ENCODE measurements at places on chromosomes 2 and 18.

DNA sequence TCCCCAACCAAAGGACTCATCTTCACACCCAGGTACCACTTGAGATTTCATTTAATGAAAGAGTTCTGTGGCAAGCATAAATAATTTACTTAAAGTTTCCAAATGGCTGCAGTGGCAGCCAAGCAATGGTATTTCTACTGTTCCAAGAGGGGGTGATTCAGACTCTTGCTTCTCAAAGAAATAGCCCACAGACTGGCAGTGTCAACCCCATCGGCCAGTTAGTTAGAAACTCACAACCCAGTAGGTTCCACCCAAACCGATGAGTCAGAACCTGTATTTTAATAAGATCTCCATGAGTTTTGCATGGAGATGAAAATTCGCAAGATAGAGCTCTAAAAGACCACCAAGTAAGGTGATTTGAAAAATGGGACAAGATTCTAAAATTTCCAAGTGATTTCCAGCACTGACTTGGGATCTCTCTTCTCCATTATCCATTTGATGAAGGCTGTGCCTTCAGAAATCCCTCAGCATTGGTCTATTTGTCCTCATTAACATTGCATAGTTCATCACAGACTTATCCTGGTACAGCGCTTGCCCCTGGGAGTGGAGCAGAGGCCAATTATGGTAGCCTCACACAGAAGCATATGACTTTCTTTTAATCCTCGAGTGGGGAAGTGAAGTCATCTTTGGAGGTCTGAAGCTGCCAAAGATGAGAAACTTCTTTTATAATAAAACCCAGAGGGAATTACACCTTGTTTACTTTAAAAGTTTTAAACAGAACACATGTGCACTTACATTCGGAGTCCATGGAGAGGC, 361.4 kb upstream of the ID2 start:
- DNase-seq, result no peak

- peak; percentile 47 for DNase-seq
Measured at GRCh38 chr2:10911291-10912075, at the start of gene KCNF1. Gene KCNF1, plus strand, starts transcription at chr2:10911934. Its CDS starts 493 bp downstream, at chr2:10912427.

GRCh38 chr2:85288244-85288725, 39.5 kb downstream of the TGOLN2 start:
- DNase-seq, result no peak

GRCh38 chr2:137525641-137526190, 438.6 kb upstream of the HNMT start:
- no peak for DNase-seq

DNA sequence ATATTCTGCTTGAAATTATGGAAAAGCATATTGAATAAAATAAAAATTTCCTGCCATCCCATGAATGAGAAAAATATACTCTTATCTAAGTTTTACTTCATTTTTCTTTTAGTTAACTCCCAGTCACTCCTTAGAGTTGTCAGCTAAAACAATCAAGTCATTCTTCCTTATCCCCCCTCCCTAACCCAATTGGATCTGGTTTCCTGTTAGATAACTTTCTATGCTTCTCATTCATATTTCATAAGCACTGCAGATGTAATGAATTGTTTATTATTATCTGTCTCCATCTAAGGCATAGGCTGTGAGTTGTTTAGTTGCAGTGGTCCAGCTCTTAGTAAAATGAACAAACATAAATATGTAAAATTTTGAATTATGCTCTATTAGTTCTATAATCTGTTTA, 244.0 kb upstream of the GCFC2 start:
- no peak for DNase-seq

DNA sequence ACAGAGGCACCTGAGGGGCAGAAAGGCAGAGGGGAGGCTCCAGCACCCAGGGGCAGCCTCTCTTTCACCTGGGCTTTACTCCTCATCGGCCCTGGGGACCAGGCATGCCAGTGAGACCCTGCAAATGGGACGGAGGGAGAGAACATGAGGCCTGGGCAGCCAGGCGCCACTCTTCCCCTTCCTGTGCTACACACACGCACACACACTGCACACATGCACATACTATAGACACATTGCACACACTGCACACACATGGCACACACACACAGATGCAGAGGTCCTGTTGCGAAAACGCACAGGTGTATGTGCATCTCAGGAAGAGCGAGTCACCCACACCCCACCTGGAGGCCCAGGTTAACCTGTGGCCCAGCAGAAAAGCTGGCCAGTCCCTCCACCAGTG, 3.4 kb upstream of the RAB6D start:
- no peak for DNase-seq

DNA sequence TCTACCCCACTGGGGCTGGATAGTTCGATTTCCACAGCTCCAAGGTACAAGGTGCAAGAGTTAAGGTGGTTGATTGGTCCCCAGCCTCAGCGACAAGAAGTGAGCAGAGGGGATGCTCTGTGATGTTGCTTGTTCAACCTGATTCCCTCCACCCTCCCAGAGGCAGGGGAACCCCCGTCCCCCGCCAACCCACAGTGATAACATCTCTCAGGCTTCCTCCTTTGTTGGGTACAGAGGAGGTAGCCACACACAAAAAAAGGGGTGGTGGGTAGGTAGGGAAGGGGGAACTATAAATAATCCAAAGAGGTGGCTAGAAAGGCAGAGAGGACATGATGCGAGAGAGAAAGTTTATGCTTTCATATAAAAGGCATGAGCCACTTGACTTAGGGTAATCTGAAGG, 192.9 kb upstream of the POU3F3 start:
- no peak for DNase-seq

GRCh38 chr18:43574974-43575373, 297.7 kb upstream of the SYT4 start:
- no peak for DNase-seq

- DNase-seq, result no peak
Measured at GRCh38 chr2:54722641-54723040, 821 bp upstream of the EML6 start.

DNA sequence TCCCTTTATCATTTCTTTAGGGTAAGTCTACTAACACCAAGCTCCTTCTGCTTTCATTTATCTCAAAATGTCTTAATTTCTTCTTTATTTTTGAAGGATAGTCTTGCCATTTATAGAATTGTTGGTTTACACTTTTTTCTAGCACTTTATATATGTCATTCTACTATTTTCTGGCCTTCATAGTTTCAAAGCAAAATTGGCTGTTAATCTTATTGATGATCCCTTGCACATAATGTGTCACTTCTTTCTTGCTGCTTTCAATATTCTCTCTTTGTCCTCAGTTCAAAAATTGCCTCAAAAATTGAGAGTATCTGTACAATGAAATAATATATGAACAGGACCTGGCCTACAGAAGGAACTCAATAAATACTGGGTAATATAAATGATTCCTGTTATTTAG, 7.9 kb upstream of the TANK start:
- no peak for DNase-seq

DNA sequence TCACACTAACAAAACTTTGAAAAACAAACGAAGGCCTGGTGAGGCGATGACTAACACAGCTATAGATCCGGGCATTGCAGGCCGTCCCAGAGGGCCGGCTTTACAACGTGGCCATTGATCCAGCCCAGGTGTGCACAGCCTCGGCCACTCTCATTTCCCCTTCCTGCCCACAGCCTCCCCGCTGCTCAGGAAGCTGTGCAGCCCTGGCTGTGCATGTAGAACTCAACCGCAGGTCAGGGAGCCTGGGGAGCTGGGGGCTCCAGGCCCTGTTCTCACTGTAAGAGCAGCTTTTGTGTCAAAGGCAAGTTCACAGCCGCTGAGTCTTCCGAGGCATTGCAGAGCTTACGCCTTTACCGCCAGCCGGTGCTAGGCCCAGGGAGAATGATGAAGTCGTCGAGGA, 87.2 kb downstream of the LONRF2 start:
- peak; percentile 93 for DNase-seq
